ENCODE measurements at places on chromosomes 2 and 18. TPM values are rescaled to one million over a fixed set of nuclear protein-coding genes. Genes with fewer than 3 reads are reported as not detected.

The ERICH2 gene
- 3.4 TPM for polyA plus RNA-seq

DNA sequence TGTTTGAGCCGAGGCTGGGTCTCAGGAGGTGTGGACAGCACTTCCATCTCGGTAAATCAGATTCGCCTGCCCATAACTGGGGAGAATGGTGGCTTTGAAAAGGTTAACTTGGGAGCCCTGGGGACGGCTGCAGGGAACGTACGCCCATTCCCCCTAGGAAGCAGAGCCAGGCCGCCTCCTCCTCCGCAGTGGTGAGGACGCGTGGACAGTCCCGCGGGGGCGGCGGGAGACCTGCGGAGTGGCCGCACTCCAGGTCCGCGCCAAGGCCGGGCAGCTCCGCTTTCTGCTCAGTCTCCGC is 845 bp upstream of the MYCN start:
- DNase-seq: no peak

DNA sequence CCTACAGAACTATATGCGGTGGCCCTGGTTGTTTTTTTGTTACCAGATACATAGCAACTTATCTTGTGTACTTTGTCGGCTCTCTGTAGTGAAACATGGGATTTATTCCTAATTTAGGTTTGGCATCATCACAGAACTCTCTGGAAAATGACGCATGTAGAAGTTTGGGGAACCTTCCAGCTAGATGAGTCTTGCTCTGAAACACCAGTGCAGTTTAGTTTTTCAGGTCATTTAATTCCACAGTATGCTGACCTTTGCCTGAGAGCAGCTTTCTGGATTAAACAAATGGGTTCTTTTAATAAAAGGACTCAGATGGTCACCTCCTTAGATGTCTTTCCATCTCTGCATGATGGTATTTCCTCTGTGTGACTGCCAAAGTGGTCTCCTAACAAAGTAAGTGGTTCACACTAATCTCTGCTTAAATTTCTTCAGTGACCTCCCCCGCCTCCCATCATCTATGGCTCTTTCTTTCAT is 39.9 kb downstream of the MYO3B start:
- DNase-seq: no peak

GRCh38 chr18:48127606-48128005 is 197.1 kb upstream of the SMAD2 start:
- DNase-seq: no peak

The FIGN gene
- polyA plus RNA-seq: 12.2 TPM

The CNTNAP5 gene
- 0.03 TPM for polyA plus RNA-seq

DNA sequence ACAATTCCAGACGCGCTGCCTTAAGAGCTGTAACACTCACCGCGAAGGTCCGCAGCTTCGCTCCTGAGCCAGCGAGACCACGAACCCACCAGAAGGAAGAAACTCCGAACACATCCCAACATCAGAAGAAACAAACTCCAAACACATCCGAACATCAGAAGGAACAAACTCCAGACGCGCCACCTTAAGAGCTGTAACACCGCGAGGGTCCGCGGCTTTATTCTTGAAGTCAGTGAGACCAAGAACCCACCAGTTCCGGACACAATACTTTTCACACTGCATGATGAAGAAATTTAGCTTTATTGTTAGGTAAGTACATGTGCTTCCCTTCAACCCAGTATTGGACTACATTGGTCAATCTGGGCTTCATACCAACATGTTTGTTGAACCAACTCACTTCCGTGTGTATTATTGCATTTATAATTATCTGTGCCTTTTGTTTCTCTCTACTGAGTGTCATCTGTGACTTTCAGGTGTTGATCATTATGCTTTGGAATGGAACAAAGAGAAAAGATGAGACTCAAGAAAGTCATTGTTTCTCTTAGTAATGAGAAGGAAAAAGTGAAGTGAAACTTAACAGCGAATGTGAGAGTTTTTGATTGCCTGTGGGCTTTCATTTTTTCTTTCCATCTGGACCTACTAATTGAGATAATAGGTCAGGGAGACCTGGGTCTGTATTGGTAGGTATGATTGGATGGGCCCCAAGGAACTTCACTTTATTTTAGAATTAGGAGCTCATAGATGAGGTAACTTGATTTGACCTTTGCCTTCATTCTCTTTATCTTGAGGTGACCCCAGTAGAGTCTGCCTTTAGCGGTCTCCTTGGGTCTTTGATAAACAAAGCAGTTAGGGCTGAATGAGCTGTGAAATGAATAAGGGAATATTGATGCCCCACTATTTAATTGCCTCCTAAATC is 76.1 kb upstream of the CAVIN2 start:
- no peak for DNase-seq

The TEKT4 gene
- polyA plus RNA-seq: 0.06 TPM

DNA sequence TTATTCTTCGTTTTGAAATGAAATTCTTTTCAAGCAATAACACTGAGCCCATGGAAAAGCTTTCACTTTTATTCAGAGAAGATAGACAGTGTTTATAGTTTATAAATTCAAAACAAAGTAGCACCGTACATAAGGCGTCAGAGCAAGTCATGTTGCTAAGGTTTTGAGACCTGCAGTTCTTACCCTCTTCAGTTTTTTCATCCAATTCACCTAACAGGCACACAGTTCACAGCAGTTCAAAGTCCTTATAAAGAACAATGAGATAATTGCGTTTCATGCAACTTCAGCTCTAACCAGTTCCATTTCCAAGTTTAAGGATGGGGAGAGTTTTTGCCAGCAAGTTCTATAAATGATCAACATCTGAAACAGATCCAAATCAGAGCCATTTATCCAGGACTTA is 96.7 kb downstream of the ARHGAP15 start:
- no peak for DNase-seq

- DNase-seq: no peak
Observed at GRCh38 chr2:227344231-227344630, 19.2 kb downstream of the MFF start.

DNA sequence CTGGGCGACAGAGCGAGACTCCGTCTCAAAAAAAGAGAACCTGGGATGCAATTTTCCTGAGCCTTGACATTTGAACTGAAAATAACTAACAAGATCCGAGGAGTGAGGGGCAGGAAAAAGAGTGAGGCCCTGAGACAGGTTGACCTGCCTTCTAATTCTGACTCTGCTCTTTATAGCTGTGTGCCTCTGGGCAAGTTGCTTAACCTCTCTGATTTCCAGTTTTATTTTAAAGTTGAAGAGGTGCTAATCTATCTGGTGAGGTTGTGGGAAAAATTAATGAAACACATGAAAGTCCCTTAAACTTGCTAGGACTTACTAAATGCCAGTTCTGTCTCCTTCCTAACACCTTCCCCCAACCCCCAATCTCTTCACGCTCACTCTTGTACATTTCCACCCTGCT is 108.4 kb upstream of the MGAT5 start:
- DNase-seq: no peak

The RAB31 gene
- 30.4 TPM for polyA plus RNA-seq

The TMEFF2 gene
- polyA plus RNA-seq: 15.6 TPM

The INHBB gene
- polyA plus RNA-seq: 0.27 TPM

DNA sequence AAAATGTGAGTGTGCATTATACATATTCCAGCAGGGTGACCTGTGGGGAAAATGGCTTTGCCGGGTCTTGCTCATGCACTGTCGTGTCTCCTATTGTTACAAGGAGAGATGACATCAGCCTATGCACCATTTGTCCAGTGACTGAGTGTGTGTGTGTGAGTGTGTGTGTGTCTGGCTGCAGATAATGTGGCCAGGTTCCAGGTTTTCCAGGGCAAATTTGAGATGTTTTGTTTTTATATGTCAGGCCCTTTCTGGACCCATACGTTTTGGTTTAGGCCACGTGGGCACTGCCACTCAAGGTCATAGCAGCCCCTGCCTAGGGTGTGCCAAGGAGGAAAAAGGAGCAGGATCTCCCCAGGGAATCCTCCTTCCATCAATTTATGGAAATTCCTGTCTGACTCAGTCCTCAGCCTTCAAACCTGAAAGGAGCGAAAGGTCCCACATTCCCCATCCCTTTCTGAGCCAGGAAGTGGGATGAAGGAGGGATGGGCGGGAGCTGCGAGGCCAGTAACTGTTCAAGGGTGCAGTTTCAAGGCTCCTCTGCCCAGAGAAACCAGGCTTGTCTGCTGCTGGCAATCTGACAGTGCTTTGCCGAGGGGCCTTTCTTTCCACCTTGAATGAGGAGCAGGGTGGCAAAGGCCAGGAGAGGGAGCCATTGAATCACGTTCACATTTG is 93.0 kb upstream of the SMAD2 start:
- no peak for DNase-seq

The LRRC30 gene
- 0.56 TPM for polyA plus RNA-seq

GRCh38 chr2:157324331-157324843 is 1.2 kb downstream of the ERMN start:
- DNase-seq: no peak

DNA sequence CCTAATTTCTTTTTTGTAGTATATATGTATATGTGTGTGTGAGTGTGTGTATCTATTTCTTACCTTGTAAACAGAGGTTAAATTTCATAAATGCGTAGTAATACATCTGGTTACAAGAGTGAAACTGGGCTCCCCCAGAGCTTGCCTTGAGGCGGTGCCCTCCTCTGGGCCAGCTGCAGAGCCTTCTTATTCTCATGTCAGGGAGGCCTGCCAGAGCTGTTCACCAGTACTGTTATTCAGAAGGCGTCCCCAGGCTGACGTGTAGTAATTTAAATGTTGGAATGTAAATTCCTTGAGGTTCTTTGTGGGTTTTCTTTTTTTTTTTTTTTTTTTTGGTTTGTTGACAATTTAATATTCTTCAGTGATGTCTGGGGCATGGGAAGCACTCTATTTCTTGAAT is 11.2 kb downstream of the COPS8 start:
- no peak for DNase-seq

The LRRTM4 gene
- polyA plus RNA-seq: 1.9 TPM

- no peak for DNase-seq
Observed at GRCh38 chr2:105936954-105937353, 192.2 kb downstream of the NCK2 start.

- no peak for DNase-seq
Observed at GRCh38 chr18:49685231-49685942, 123.5 kb downstream of the LIPG start.

The MERTK gene
- polyA plus RNA-seq: 17.0 TPM

GRCh38 chr2:186503827-186504606 is 18.0 kb downstream of the ZC3H15 start:
- DNase-seq: no peak

- DNase-seq: no peak
Observed at GRCh38 chr18:58756148-58756547, 84.9 kb downstream of the MALT1 start.

The CFC1 gene
- not detected for polyA plus RNA-seq

The ESPNL gene
- 1.9 TPM for polyA plus RNA-seq

GRCh38 chr2:199660167-199660566 is 190.8 kb downstream of the FTCDNL1 start:
- no peak for DNase-seq

DNA sequence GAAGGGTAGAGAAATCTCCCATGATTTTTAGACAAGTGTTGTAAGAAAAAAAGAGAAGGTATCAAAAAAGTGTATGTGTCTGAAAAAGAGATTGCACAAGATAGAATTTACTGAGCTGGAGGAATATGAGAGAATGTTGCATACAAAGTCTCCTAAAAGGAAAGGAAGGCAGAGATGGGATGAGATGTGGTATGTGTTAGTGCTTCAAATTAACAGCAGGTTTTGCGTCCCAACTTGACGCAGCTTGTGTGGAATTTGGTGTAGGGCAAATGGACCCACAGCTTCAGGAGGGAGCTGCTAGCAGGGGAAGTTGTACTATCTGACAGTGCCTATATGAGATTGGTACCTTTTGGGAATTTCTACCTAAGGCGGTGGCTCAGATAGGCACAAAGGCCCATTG is 9.0 kb upstream of the RASGRP3 start:
- no peak for DNase-seq

The SULT6B1 gene
- not detected for polyA plus RNA-seq

- no peak for DNase-seq
Observed at GRCh38 chr2:126906781-126907180, 8.1 kb downstream of the TEX51 start.

GRCh38 chr2:182179176-182179575 is 193.5 kb downstream of the PPP1R1C start:
- no peak for DNase-seq

The PIEZO2 gene
- 13.6 TPM for polyA plus RNA-seq

The SPATA3 gene
- not detected for polyA plus RNA-seq

- DNase-seq: no peak
Observed at GRCh38 chr2:67277450-67277849, 119.7 kb upstream of the ETAA1 start.

The PSTPIP2 gene
- polyA plus RNA-seq: 9.1 TPM

GRCh38 chr2:161352719-161353118 is 44.5 kb downstream of the PSMD14 start:
- no peak for DNase-seq

The TXNDC2 gene
- polyA plus RNA-seq: not detected

GRCh38 chr2:176291809-176292283 is 22.6 kb downstream of the MTX2 start:
- no peak for DNase-seq

The ALK gene
- 0.35 TPM for polyA plus RNA-seq

DNA sequence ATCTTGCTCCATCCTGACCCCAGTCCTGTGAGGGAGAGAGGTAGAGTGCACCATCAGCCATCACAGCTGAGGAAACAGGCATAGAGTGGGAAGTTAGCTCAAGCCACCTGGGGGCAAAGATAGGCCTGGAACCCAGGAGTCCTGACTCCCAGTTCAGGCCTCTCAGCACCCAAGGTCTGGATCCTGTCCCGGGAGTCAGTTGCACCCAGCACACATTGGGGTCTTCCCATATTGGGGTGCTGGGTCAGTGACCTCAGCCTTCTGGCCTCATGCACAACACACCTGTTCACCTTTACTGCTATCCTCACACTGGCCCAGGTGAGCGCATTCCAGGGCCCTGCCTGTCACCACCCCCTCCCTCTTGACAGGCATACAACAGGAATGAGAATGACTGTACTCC is 24.7 kb downstream of the ST8SIA5 start:
- DNase-seq: no peak

The SERPINB8 gene
- polyA plus RNA-seq: 4.3 TPM

GRCh38 chr18:27838225-27838624 is 338.7 kb downstream of the CDH2 start:
- DNase-seq: no peak

- no peak for DNase-seq
Observed at GRCh38 chr2:134716721-134717243, 2.0 kb downstream of the TMEM163 start.

- no peak for DNase-seq
Observed at GRCh38 chr2:126953483-126953882, 54.8 kb downstream of the TEX51 start.

GRCh38 chr2:58497168-58497567 is 256.0 kb upstream of the FANCL start:
- no peak for DNase-seq

The LCT gene
- 0.08 TPM for polyA plus RNA-seq

The ASB1 gene
- 31.1 TPM for polyA plus RNA-seq

- DNase-seq: no peak
Observed at GRCh38 chr2:23430263-23430662, 45.3 kb downstream of the KLHL29 start.

All from renal cortex interstitium (tissue), 15 donors.